ENCODE measurements at places on chromosomes 6 and 20.

DNA sequence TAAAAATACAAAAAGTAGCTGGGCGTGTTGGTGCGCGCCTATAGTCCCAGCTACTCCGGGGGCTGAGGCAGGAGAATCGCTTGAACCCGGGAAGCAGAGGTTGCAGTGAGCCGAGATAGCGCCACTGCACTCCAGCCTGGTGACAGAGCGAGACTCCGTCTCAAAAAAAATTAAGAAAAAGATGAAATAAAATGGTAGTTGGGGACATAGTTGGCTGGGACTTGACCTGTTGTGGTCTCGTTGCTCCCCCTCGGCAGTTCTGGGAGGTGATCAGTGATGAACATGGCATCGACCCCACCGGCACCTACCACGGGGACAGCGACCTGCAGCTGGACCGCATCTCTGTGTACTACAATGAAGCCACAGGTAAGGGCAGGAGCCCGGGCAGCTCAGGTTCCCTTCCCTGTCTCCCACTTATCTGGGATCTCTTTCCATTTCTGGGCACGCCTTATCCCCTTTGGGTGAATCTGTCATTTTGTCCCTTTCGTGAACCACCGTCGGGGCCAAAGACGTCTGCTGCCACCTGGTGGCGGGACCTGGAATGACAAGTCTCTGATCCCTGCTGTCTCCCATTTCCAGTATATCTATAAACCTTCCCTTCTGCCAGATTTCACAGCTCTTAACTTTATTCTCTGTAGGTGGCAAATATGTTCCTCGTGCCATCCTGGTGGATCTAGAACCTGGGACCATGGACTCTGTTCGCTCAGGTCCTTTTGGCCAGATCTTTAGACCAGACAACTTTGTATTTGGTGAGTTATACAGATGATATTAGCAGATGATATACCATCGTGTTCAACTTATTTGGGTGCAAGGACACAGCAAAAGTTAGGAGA, 2.3 kb downstream of the TUBB start:
- peak; percentile 79 for DNase-seq

DNA sequence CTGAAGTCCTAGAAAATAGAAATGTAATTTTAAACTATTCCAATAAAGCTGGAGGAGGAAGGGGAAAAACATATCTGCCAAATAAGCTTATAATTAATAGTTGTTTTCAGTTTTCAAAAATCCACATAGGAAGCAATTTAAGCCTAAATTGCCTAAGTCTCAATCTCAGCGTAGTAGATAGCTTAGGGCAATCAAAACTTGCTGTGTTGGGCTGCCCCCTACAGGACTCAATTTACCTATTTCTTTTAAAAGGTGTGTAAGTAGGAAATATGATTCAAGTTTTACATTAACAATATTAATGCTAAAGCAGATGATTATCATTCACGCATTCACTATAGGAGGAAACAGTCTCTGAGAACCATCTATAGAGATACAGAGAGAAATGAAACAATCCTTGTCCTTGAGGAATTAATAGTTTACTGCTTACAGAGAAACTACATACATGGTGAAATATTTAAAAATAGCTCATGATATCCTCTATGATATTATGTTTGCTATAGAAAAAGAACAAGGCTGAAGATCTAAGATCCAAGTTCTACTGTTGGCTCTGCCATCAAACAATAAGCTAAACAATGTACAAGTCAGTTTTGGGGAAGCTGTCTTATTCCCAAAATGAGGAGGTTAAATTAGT, 102.1 kb downstream of the ATG5 start:
- DNase-seq: peak; percentile 83

GRCh38 chr6:50891290-50891689, 72.6 kb downstream of the TFAP2B start:
- no peak for DNase-seq

DNA sequence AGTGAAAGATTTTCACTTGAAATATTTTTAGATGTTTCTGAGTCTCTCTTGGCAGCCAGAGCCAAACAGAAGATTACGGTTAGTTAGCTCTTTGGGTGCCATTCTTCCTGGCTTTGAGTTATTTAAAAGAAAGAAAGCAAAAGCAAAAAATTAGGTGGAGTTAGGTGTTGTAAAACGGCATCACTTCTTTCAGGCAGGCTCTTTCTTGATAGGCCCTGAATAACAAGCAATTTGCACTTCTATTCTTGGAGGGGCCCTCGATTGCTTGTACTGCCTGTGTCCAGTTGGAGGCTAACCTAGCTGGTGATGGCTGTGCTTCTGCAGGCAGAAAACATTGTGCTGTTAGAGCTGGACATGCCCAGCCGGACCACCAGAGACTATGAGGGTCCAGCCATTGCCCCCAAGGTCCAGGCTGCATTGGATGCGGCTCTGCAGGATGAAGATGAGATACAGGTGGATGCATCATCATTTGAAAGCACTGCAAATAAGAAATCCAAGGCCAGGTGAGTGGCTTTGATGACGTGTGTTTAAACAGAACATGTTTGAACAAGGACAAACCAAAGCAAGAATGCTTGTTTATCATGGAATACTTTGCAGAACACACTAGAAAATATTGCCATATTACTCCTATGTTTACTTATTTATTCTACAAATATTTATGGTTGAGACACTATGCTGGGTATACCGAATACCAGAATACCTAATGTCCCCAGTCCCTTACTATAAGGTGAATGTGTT, 28.1 kb upstream of the ASXL1 start:
- no peak for DNase-seq

DNA sequence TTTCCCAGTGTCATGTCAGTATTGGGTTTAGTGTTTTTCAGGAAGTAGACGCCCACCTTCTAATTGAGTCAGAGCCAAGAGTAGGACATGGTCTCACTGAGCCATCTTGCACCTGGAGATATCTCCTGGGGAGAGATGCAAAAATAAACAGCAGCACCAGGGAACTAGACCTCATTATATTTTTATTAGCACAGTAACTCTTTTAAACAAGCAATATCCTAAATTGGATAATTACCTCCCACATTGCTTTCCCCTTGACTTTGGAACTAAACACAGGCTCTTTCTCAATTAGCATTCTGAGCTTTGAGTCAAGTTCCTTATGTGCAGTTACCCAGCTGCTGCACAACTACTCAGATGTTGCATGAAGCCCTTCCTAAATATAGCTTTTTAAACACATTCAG, 175.4 kb downstream of the IBTK start:
- DNase-seq: peak; percentile 25

GRCh38 chr6:31065556-31065955, 46.8 kb downstream of the C6orf15 start:
- no peak for DNase-seq

DNA sequence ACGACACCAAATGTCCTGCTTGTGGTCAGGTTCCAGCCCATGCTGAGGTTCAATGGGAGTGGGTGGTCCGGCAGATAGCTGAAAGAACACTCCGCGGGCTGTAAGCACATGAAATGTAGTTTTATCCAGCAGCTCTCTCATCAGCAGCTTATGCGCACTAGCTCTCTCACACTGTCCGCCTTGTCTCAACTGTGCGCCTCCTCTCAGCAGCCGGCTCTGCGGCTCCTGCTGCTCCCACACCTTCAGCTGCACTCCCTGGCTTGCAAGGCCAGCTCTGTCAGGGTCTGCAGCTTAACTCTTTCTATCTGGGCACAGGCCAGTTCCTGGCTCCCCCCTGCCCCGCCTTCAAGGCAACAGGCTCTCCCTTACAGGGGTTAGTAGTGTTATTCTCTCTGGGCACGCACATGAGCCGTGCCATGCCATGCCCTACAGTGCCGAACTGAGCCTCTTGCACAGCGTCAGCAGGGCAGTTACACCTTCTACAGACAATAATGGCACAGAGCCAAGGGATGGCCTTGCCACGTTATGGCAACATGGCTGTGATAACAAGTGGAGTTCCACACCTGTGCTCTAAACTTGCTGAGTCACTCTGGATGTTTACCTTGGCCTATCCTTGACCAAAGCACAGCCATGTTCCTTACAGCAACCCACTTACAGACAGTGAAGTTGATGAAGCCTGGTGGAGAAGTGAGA, 84.0 kb upstream of the LRFN2 start:
- no peak for DNase-seq

DNA sequence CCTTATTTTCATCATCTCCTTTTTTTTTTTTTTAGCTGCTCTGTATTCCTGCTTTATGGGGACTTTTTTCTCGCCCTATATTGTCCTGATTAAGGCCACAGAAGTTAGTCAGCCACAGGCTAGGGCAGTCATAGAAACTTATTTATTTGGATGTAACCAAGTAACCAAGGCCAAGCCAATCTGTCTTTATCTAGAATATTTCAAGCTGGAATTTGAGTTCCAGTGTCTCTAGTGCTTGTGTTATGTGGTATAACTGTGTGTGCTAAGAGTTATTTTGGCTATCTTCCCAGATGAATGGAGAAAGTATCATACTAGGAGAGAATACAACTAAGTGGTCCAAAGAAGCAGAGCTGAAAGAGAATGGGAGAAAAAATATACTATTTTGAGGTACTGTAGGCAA, 751.5 kb downstream of the CBLN4 start:
- DNase-seq: no peak

- DNase-seq: no peak
Observed at GRCh38 chr6:167424060-167424673, 99.3 kb downstream of the TTLL2 start.
